ENCODE measurements at places on chromosomes 6 and 20.

DNA sequence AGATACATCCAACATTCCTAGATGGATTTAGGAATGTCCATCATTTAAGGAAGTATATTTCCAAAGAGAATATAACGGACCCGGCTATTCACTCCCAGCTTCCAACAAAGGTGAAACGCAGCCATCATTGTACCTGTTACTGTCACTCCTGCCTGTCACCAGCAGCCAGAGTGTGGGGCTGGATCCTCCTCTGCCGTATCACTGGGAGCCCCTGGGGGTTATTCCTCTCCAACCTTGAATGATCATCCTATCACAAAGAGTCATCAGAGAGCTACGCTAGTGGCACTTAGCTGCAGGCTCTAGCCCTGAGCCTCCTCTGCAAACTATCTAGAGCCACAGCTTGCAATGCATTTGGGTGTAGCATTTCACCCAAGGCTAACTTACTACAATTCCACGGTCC, 73.6 kb upstream of the NHSL1 start:
- no peak for DNase-seq

- DNase-seq = no peak
Measured at GRCh38 chr20:43767686-43768474, 41.1 kb upstream of the GTSF1L start.

GRCh38 chr6:90212274-90212673, 84.4 kb downstream of the BACH2 start:
- no peak for DNase-seq

DNA sequence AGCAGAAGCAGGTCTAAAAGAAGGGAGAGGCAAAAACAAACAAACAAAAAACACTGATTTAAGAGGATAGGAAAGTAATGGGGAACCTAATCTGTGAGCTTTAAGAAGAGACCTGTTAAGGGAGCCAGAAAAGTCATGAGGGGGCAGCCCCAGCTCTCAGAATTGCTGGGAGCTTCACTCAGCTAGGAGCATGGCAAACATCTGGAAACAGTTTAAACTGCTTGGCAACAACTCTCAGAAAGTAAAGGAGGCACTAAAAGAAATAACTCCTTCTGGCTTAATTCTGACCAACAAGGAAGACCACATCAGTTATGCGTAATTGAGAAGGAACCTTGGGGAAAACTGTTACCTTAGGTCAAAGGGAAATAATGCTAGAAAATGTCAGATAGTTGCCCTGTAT, 121.4 kb downstream of the LAMP5 start:
- DNase-seq = no peak

GRCh38 chr6:158312672-158313397, 570 bp downstream of the TULP4 start:
- DNase-seq = no peak

- peak; percentile 71 for DNase-seq
Measured at GRCh38 chr6:133501675-133502270, 260.6 kb downstream of the EYA4 start.

- DNase-seq = no peak
Measured at GRCh38 chr6:149200282-149200945, 117.1 kb upstream of the TAB2 start.

- DNase-seq = peak; percentile 50
Measured at GRCh38 chr6:84575264-84575663, 189.1 kb downstream of the TBX18 start.

GRCh38 chr6:37698264-37699137, 818 bp upstream of the MDGA1 start:
- DNase-seq = peak; percentile 68

- DNase-seq = peak; percentile 48
Measured at GRCh38 chr6:41939176-41939847, 2.3 kb downstream of the CCND3 start.

DNA sequence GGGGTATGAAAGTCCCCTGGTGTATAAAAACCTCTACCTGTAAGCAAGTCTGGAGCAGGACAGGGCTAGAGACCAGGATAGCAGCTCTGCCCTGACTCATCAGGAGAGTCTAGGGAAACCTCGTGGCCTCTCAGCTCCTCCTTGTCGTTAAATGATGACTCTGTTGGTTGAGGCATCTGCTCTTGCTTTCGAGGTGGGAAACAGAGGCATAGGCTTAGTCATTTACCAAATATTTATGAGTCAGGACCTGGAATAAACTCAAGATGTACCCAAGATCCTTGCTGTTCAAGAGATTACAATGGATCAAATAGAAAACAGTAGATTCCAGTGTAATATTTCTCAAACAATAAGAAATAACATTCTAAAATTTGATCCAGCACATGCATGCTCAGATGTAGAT, 5.5 kb downstream of the MANBAL start:
- peak; percentile 96 for DNase-seq

GRCh38 chr6:166579237-166579850, 7.1 kb downstream of the RAMACL start:
- DNase-seq = no peak

DNA sequence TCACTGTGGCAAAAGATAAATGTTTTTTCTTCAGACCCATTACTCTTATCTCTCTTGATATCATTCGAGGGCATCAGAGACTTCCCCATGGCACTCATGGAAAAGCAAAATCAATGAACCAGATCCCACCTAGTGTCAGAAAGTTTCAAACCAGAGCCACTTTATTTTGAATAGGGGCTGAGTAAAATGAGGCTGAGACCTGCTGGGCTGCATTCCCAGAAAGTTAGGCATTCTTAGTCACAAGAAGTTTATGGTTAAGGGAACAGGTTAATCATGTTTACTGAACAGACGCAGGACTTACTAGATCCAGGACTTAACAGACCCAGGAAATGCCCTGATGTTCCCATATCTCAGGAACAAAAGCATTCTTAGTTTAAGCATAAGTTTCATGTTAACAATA, 369.9 kb downstream of the BTBD3 start:
- no peak for DNase-seq

DNA sequence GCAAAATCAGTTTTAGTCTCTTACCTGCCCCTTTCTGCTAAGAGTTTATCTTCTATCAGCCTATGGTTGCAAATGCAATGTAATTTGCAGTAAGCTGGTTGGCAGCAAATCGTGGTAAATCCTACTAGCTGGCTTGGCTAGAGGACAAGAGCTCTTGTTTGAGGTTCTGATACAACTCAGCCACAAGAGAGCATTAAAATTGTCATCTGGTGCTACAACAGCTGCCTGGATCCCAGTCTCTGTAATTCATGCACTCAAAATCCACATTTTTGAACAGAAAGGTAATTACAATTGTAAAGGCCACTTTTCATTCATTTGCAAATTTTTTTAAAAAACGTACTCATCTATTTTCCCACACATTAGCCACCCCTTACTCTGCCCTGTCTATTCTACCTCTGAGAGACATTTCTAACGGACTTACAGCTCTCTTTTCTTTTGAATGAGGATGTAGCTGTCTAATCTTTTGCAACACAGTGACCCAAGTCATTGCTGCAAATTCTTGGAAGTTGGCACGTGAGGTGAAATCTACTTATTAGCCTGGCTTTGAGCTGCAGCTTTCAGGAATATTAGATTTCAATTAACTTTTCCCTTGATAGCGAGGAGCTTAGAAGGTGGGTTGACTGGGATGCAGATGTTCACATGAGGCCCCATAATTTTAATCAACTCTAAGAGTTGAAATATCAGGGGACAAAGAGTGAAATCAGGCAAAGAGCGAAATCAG, 54.0 kb upstream of the FAM184A start:
- DNase-seq = no peak

GRCh38 chr6:129113637-129114036, 230.7 kb downstream of the LAMA2 start:
- DNase-seq = no peak

DNA sequence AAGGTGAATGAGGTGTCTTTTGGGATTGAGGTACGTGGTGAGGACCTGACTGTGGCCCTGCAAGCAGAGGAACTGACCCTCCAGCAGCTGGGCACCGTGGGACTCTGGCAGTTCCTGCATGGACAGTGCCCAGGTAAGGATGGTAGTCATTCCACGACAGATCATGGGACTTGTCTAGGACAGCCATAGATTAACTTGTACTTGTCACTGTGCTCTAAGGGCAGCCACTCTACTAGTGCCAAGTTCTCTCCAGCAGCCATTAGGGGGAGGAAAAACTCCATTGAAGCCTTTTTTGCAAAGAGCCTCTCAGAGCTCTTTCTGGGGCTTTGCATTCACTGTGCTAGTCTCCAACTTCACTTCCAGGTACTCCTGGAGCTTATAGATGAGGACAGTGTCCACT, 20.4 kb downstream of the TAF11 start:
- no peak for DNase-seq

DNA sequence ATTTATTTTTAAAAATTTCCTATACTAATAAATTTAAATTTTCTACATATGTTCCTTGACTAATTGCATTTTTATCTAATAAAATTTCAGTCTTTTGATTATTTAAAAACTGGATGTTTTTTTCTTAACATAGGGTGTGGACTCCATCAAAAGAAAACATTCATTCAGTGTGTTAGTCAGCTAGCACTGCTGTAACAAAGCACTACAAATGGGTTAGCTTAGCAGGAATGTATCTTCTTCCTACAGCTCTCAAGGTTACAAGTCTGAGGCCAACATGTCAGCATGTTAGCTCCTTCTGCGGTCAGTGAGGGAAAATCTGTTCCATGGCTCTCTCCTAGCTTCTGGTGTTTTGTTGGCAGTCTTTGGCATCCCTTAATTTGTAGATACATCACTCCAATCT, 32.5 kb downstream of the FRK start:
- DNase-seq = no peak

DNA sequence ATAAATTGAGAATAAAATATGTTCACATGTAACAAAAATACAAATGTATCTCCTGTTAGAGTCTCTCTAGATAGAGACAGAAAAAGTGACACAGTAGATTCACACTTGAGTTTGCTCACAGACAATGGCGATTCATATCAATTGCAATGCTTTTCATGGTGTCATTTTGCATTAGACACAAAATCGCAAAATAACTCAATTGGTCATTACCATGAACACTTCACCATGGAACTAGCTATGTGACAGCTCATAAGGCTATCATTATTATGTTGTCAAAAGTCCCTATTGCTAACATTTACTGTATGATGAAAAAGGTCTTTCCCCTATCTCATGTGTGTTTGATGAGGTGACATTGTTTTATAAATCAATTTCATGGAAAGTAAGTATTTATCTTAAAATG, 249.5 kb upstream of the AGPAT4 start:
- DNase-seq = no peak

GRCh38 chr6:128238225-128238624, 282.2 kb downstream of the PTPRK start:
- no peak for DNase-seq

- DNase-seq = peak; percentile 49
Measured at GRCh38 chr6:141464490-141464889, 668.2 kb upstream of the GJE1 start.

DNA sequence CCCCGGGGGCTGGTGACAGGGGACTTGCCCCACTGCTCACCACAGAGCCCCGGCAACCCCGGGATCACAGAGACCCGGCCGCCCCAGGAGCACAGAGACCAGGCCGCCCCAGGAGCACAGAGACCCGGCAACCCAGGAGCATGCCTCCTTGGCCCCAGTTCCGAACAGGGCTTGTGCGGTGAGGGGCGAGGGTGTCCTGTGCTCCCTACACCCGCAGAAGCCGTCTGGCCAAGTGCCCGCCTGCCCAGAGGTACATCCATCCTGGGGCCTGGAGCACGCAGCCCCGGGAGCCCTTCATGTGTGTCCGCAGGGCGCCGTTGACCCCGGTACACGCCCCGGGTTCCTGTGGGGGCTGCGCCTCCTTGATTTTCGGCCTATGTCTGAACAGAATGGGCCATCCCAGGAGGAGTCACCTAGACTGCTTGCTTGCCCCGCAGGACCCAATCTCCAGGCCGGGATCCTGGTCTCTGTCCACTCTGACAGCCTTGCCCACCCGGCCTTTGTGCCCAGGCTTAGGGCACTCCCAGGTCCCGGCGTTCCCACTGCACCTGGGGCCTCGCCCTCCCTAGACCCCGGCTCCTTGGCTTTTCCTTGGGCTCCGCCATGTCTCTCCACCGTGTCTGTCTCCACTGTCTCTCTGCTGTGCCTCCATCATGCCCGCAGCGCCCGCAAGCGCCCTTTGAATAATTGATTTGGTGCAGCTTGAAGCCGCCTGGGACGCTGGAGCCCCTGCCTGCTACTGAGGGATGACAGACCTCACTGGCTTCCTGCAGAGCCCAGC, 219.8 kb downstream of the ERMARD start:
- DNase-seq = no peak

DNA sequence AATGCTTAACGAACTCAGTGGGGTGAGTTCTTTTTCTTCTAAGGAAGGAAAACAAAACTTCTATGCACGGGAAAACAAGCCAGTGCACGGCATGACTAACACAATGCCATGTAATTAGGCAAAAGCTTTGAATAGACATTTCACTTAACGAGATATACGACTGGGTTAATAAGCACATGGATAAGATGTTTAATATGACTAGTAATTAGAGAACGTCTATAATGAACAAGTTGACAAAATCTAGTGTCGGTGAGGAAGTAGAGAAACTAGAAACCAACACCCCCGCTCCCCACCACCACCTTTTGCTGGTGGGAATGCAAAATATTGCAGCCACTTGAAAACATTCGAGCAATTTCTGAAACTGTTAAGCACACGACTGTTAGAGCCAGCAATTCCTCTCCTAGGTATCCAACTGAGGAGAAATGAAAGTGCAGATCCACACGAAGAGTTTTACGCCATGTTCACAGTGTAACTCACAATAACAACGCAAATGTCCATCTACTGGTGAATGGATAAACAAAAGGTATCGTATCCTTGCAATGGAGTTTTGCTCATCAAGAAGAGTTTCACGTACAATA, 644.9 kb upstream of the AGPAT4 start:
- DNase-seq = no peak

- no peak for DNase-seq
Measured at GRCh38 chr6:125742464-125743120, 6.8 kb upstream of the HEY2 start.

GRCh38 chr6:52724406-52725121, 38.7 kb downstream of the GSTA2 start:
- DNase-seq = peak; percentile 79

DNA sequence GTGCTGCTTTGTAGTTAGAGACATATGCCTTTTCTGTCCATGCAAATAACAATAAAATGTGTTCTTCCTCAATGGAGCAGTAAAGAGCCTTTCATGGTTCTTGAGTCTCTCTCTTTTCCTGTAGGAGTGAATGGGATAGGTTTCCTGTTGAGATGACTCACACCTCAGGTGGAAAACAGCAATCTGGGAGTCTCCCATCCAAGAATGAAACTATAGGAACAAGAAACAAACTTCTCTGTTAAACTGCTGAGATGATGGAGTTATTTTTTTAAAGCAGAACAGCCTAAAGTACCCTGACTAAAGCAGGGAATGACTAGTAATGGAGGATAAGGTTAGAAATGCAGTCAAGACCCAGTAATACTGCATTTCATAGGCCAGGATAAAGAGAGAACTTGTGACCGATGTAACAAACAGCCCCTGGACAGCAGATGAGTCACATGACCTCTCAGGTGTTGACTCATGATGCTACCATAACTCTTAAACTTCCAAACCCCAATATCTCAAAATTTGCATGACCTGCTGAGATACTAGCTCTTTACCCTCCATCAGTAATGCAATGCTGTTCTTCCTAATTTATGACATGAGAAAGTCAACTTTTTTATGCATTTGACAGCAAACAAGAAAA, 548.9 kb downstream of the CBLN4 start:
- DNase-seq = no peak

GRCh38 chr6:170110201-170111140, 180.4 kb downstream of the DLL1 start:
- no peak for DNase-seq

- no peak for DNase-seq
Measured at GRCh38 chr6:165556116-165556843, 106.8 kb downstream of the PDE10A start.
